ENCODE measurements at places on chromosomes 1 and 21. TPM values are rescaled to one million over a fixed set of nuclear protein-coding genes. Genes with fewer than 3 reads are reported as not detected.

Gene TCHHL1
- total RNA-seq, result not detected

Gene MAP3K21
- 0.78 TPM for total RNA-seq

Gene IL19
- not detected for total RNA-seq

Gene EPHA2
- 14.9 TPM for total RNA-seq

Gene SMIM11
- 1.6 TPM for total RNA-seq

Gene BEND5
- 9.2 TPM for total RNA-seq

Gene LPAR3
- total RNA-seq, result 1.9 TPM

Gene WNT3A
- total RNA-seq, result not detected

Gene KIF26B
- total RNA-seq, result 2.7 TPM

Gene ZNF670
- total RNA-seq, result 2.6 TPM

Gene DDAH1
- 27.3 TPM for total RNA-seq

Gene SMG7
- 40.9 TPM for total RNA-seq

Gene RAB4A
- total RNA-seq, result 27.1 TPM

Gene ALX3
- not detected for total RNA-seq

Gene NUP210L
- not detected for total RNA-seq

Gene CD244
- not detected for total RNA-seq

Gene HSD3B1
- 0.39 TPM for total RNA-seq

Gene S100A5
- not detected for total RNA-seq

Gene HRNR
- total RNA-seq, result not detected

Gene C4BPA
- not detected for total RNA-seq

Gene TIE1
- total RNA-seq, result 2.8 TPM

Gene SLC9C2
- not detected for total RNA-seq

Gene KLHL12
- 21.6 TPM for total RNA-seq

Gene LRRC8B
- 5.8 TPM for total RNA-seq

Gene FBLIM1
- 114 TPM for total RNA-seq

Measured in epithelial cell of alveolus of lung (primary cell).